Pancreas (tissue), 10 donors: ENCODE measurements at places on chromosomes 5 and 9.

DNA sequence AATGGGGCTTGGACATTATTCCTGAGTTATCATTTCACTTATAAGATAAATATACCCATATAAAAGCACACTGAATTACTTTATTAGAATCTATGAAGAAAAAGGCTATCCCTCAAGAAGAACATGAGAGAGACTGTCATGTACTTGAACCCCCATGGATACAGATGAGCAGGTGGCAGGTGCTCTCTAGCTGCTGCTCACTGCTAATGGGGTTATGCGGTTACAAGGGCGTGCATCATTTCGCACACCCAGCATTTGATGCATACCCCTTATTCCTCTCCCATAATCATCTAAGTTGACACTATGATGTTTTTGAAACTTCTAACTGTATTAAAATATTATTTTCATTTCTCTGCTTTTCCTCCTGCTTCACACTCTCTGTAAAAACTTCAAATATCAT lies 16.4 kb downstream of the ITK start:
- DNase-seq: no peak

- DNase-seq: no peak
Observed at GRCh38 chr5:78626009-78626571, 22.5 kb downstream of the LHFPL2 start.

GRCh38 chr5:169050146-169050571 lies 250.8 kb downstream of the SLIT3 start:
- no peak for DNase-seq

DNA sequence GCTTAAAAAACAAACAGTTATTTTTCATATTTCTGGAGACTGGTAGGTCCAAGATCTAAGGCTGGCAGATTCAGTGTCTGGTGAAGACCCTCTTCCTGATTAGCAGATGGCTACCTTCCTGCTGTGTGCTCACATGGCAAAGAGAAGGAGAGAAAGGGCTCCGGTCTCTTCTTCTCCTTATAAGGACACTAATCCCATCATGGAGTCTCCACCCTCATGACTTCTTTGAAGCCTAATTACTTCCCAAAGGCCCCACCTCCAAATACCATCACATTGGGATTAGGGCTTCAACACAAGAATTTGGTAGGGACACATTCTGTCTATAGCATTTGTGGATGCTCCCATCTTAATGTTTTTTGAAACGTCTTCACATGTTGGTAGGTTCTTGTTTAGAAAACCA lies 391.1 kb downstream of the TMEM161B start:
- no peak for DNase-seq

DNA sequence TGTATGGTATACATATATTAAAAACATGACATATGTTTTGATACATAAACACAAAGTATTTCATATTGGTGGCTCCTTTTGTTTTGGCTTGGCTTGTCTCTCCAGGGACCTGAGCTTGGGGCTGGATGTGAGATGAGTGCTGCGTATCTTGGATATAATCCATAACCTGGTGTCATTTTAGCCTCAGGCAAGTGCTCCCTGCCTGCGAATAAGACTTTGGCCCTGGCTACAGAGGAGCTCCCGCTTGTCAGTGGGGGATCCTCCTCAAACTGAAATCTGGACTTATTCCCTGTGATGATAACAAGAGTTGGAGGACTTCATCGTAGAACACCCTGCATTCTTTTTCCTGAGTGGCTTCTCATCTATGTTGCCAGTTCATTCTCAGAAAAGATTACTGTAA lies 341.7 kb upstream of the CLINT1 start:
- DNase-seq: no peak

GRCh38 chr5:128905568-128906110 lies 59.6 kb upstream of the SLC27A6 start:
- DNase-seq: no peak

GRCh38 chr5:79418276-79418675 lies 95.7 kb downstream of the HOMER1 start:
- no peak for DNase-seq

- DNase-seq: no peak
Observed at GRCh38 chr5:21802100-21802499, 1051.0 kb downstream of the CDH12 start.

DNA sequence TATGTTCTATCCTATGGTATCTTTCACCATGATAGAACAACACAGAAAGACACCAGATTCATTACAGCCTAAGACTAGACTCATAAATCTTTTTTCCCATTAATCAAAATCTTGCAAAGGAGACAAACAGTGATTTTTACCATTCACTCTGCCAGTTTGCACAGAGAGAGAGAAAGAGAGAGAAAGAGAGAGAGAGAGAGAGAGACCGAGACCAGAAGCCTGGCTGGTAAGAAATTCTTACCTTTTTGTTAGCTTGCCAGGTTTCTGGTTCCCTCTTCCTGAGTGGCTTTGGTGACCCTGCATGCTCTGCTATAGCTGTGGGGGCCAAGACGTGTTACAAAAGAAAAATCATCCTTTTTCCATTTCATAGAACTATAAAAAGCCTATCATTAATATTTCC lies 18.6 kb downstream of the TMEM161B start:
- no peak for DNase-seq

- no peak for DNase-seq
Observed at GRCh38 chr5:94395468-94395867, 222.9 kb downstream of the KIAA0825 start.

DNA sequence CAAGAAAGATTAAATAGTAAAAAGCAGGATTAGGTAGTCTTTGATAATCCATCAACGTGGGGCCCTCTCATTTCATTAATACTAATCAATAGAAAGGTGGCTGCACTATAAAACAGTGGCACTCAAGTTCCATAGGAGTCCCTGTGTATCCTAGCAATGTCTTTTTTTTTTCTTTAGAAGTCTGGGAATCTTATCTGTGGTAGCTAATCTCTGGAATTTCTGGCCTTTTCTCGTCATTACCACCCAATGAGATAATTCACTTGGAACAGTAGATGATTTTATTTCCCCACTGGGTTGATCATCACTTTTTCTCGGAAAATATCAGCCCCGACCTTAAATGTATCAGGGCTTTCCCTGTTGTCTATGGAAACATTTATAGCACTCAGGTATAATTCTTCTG lies 86.8 kb upstream of the CDH6 start:
- DNase-seq: no peak

DNA sequence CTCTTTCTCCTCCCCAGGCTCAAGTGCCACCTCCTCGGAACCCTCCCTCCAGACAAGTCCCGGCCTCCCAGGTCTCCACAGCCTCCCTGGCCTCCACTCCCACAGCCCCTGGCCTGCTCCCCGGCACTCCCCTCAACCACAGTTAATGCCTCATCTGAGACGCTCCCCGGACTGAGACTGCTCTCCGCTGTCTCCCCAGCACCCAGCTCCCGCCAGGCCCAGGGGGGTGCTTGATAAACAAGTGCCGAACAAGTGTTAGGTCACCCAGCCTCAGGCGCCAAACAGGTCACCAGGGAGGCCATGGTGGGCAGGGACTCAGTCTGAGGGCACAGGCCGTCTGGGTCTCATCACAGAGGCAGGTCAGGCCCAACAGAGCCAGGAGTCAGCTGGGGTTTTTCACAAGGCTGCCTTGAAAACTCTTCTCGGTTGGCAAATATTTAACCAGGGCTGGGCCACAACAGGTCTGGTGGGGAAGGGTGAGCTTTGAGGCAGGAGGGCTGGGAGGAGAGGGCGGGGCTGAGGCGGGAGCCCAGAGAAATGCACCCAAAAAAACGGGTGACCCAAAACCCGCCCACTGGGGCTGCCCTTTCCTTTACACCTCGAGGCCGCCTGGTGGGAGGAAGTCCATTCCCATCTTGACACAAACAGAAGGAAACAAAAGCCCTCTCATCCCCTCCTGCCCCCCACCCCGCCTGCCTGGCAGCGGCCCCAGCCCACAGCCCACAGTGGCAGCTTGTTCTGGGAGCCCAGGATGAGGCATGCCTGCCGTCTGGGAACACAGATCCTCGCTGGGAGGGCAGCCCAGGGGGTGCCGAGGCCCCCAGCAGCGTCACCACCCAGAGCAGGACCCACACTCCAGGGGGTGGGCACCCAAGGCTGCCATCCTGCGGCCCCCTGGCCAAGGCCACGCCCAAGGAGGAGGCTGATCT lies 66.6 kb upstream of the STXBP1 start:
- DNase-seq: peak; percentile 96

- DNase-seq: no peak
Observed at GRCh38 chr9:36967997-36968396, 66.1 kb downstream of the PAX5 start.

DNA sequence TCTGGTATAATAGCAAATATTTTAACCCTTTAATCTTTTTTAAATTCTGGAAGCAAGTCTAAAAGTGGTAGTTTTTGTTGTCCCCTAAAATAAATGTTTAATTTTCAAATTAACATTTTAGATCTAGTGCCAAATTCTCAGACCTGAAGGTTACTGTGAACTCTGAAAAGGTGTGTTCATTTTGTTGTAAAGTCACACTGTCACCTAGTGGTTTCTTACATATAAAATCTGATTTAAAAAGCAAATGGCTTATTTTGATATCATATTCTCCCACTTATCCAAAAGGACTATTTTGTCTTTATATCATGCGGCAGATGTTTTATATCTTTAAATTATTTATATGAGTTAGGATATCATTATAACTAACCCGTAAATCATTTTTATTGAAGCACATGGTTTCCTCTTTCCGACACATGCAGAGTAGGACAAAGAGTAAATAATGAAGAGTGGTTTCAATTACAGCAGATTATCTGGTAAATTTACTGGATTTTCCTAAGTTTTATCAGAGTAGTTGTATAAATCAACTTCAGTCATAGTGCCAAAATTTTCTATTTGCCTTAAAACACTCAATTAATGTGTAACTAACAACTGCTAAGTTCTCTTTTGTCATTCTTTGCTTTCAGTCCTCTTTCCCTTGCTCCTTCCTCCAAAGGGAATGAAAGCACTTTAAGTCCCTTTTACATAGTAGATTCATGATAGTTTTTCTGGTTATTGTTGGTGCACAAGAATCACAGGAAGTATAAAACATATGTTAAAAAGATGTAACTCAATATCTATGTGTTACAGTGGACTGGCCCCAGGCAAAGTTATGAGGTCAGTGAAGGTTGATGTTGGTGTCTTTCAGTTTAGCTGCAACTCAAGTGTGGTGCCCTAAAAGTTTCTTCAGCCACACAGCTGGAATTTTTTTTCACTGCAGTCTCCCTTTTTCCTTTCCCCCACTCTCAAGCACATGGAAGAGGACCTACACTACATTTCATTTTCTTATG lies 189.6 kb downstream of the COX7C start:
- DNase-seq: no peak

GRCh38 chr5:110086658-110087388 lies 397.1 kb downstream of the MAN2A1 start:
- DNase-seq: no peak

GRCh38 chr5:77960863-77961396 lies 184.8 kb upstream of the TBCA start:
- no peak for DNase-seq

- no peak for DNase-seq
Observed at GRCh38 chr9:111993319-111993718, 96.7 kb downstream of the UGCG start.

DNA sequence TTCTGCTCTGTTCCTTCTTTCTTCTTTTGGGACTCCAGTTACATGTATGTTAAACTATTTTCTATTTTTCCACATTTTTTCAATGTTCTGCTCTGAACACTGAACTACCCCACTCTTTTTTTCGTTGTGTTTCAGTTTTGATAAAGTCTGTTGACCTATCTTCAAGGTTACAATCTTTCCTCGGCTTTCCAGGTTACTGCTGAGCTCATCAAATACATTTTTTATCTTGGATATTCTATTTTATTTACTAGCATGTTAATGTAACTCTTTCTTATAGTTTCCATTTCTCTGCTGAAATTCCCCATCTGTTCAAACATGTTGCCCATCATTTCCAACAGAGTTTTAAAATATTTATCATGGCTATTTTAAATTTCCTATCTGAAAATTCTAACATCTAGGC lies 13.8 kb downstream of the NEUROG1 start:
- DNase-seq: no peak

- no peak for DNase-seq
Observed at GRCh38 chr9:125538092-125538473, 168.9 kb downstream of the MAPKAP1 start.

DNA sequence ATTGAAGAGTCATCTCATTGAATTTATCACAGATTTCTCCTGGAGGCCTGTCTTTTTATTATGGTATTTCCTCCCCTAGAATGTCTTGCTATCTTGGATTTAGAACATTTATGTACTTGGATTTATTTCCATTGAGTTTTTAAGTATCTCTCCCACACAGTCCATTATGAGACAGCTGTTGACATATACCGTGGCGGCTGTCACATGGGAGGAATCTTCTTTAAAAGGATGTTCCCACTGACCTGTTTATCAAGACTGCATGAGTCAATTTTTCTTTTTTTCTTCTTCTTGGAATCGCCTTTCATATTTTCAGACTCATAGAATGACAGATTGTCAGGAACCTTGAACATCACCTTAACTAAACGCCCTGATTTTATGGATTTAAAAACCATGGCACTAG lies 2.9 kb upstream of the CAVIN4 start:
- no peak for DNase-seq

GRCh38 chr9:23587903-23588302 lies 238.1 kb downstream of the ELAVL2 start:
- no peak for DNase-seq

DNA sequence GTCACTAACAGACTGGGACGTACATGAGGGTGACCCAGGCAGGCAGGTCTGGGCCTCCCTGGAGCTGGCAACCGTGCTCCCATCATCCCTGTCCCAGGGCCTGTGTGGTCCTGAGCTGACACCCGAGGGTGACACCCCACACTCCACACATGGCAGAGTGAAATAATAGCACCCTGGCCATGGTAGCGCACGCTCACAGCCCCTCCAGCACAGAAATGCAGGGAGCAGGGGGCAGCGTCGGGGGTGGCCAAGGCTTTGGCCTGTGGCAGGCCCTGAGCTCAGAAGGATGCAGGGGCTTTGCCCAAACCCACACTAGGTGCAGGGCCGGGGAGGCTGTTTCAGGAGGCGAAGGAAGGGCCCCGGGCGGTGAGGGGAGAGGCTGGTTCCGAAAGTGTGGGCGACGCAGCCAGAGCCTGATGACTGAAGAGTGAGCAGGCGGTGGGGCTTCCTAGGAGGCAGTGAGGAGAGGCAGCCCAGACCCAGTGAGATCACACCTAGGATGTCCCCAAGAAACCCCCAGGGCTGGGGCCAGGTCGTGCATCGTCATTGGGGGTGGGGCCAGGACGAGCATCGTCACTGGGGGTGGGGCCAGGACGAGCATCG lies 12.9 kb downstream of the OR2V2 start:
- DNase-seq: no peak

- no peak for DNase-seq
Observed at GRCh38 chr5:76615759-76616158, 7.4 kb downstream of the F2RL2 start.

DNA sequence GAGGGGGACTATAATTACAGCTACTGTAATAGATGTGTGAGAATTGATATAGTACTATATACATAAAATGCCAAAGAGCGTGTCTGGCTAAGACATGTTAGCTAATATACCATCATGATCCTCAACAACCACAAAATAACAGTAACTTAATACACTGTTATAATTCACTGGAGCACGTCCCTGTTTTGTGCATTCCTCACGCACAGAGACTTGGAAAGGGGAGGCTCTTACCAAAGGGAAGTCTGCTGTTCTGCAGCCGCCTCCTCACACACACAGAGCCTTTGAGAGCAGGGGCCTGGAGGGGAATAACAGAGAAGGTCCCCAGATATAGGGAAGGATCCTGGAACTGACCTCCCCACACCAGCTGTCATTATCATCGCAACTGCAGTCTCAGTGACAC lies 97.3 kb downstream of the ANKRD18A start:
- DNase-seq: no peak

- no peak for DNase-seq
Observed at GRCh38 chr5:172869691-172870090, 35.6 kb downstream of the ERGIC1 start.
